ENCODE measurements at places on chromosomes 3 and 15.

DNA sequence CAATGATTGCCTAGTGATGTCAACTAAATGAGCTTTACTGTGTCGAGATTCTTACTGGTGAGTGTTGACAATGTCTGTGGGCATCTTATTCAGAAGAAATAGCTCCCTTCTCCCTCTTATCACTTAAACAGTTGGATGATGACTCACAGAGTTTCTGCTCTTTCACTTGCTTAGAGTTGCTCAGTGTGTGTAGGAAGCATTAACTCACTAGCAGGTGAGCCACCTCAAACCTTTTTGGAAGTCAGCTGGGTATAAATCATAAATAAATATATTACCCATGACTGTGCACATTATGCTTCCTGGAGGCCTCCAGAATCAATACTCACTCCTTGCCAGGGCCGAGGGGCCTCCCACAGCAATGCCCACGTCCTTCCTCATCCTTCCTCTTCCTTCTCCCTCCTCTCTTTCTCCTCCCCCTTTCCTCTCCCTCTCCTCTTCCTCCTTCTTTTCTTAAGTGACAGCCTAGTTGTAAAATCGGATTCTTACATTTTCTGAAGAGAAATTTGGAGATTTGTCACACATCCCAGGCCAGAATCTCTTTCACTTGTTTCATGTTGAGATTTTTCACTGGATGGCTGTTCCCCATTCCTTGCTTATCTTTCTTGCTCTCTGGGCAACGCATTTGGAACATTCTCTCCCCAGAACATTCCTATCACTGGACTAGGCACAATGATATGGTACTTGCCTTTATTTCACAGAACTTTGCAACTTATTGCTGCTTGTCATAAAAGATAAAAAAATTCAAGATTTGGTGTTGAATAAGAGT, 17.5 kb downstream of the SHC4 start:
- DNase-seq = no peak

DNA sequence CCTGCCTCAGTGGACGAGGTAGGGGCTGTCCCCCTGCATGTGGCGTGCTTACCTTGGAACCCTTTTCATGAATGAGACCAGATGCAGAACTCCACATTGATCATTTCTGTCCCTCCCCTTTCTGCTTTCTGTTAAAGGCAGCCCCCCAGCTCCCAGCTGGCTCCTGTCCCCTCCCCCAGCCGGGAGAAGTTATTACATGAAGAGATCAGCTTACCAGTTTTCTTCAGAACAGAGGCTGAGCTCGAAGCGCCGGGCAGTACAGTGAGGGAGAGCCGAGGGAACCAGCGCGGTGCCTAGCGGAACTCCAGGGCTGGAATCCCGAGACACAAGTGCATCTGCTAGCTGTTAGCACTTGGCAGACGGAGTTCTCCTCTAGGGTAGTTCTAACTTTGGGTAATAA, 263.3 kb upstream of the NR2E3 start:
- no peak for DNase-seq

- DNase-seq = no peak
These were observed 11.3 kb upstream of the APEH start for GRCh38 chr3:49662720-49663413.

GRCh38 chr15:69909719-69910444, 187.8 kb downstream of the TLE3 start:
- no peak for DNase-seq

DNA sequence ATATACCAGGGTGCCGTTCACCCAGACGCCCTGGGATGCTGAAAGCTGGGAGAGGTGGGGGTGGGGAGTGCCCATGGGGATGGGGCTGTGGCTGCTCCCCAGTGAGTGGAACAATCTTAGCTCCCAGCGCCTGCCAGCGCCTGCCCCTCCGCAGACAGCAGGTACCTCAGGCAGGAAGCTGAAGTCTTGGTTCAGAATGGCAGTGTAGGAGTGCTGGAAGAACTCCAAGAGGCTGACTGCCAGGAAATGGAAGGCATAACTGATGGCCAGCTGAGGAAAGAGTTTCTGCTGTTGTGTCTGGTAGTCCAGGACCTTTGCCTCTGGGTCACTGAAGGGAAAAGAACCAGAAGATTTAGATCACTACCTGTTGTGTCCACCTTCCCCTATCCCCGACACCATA, 8.4 kb downstream of the ACOX2 start:
- DNase-seq = no peak

DNA sequence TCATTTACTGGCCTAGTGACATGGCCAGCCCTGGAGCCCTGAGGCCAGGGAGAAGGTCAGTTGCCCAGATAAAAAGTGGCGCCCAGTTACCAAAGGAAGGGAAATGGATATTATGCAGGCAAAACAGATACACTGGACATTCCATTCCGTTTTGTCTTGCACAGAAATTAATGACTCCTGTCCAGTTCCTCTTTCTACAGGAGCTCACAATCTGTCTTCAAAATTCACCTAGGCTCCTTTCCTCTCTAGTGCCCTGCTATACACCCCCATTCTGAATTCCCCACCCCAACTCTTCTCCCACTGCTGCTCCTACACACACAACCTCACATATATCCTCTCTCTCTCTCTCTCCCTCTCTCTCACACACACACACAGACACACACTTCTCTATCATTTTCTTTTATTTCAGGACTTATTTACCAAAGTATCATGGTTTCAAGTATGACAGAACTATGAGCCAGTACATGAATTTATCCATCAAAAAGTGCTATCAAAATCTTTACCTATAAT, 229.0 kb downstream of the MAGI1 start:
- DNase-seq = no peak

DNA sequence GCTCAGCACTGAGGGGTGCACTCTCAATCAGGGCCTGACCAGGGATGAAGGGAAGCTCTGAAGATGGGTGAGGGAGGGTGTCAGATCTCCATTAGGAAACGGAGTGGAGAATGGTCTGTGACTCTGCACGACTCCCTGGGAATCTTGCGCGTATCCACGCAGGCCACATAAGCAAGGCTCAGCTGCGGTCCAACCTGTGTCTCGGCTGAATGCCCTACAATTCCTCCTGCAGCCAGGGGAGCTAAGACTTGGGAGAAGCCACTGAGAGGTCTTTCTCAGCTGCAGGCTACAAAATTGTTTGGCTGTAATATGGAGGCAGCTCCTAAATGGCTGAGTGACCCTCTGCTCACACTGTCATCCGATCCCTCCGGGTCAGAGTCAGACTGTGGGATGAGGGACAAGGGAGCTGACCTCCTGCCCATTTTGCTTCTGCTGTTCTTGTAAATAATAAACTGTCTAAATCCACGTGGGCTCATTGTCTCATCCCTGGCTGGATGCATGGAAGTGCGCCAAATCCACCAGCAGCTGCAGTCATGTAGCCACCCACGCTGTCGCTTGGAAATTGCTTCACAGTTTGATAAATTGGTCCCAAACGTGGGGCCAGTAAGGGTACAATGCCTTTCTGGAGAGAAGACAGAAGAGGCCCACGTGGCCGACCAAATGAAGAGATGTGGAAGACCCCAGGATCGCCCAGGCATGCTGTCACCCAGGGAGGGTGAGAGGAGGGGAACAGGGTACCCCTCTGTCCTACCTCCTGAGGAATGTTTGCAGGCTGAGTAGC, 30.5 kb downstream of the ALS2CL start:
- no peak for DNase-seq
